NT2/D1 (cell line): ENCODE measurements at places on chromosomes 7 and 10.

DNA sequence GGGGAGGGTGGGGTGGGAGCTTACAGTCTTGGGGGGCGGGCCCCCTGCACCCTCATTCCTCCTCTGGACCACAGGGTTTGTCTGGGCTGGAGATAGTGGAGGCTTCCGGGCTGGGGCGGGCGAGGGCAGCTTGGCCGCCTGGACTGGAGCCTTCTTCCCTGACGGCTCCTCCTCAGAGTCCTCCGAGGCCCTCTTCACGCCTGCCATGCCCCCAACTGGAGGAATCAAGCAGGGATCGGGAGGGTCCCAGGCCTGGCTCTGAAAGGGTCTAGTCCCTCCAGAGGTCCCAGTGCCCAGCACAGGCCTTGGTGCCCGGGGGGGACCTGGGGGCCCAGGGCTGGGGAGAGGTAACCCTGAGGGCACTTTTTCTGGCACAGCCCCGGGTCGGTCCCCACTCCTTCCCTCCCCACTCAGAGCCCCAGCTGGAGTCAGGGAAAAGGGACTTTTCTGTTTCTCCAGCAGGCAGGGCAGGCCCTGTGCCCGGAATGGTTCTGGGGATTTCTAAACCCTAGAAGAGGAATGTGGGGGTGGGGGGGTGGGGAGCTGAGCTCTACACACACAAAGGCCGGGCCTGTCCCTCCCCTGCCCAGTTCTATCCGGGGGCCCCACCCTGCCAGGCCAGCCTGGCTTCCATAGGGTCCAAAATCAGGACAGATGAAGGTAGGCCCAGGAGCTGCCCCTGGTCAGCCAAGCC is 11.6 kb downstream of the MICALL2 start:
- DNase-seq: no peak

- DNase-seq: no peak
These were observed 92.5 kb downstream of the TRIL start for GRCh38 chr7:28865601-28866144.

GRCh38 chr7:14403587-14403986 is 414.1 kb upstream of the ETV1 start:
- peak; percentile 6 for DNase-seq

GRCh38 chr10:68208424-68209042 is 23.4 kb downstream of the ATOH7 start:
- peak; percentile 76 for DNase-seq

DNA sequence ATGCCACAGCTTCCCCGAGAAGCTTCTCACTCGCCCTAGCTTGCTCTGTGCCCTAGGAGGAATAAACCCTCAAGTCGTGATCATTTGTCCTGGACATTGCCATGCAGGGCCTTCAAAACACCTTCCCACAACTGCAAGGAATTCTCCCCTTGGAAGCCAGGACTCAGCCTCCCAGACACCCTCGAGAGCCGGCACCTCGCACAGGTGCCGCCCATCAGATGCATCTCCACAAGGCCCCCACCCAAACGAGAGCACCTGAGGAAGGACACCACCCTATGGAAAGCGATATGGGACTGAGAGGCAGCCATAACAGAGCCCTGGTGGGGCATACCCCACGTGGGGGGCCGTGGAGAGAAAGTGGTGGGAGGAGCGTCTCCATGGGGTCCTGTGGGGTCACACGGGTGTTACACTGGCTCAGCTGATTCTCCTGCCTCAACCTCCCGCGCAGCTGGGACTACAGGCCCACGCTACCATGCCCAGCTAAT is 77.6 kb upstream of the FOXK1 start:
- DNase-seq: no peak

- no peak for DNase-seq
These were observed 141.4 kb downstream of the LSMEM1 start for GRCh38 chr7:112622159-112622715.

- no peak for DNase-seq
These were observed 56.8 kb downstream of the PPP1R3C start for GRCh38 chr10:91576096-91576545.

GRCh38 chr10:112333452-112333851 is 40.5 kb upstream of the ACSL5 start:
- DNase-seq: no peak

DNA sequence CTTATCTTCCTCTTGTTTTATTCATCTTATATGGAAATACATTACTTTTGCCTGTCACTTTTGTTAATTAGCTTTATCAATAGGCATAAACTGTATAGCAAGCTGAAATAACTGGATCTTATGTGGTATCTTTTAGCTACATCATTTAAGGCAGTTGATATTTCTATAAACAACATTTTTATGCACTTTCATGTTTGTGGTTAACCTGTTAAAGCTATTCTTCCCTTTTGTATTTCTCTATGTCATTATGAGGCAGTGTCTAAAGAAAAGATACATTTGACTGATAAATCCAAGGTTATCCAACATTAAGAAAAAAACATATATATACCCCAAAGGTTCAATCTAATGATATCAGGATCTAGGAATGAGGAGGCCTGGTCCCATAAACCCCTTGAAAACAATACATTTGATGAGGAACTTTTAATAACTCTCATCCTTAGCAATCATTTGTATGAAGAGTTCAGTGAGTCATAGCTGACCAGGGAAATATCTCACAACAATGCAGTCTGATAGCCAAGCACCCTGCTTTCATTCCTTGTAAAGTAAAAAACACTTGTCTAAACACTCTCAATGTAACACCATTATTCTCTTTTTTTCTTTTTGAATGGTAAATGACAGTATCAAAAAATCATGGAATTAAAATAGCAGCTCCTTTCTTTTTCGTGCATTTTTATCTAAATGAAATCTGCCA is 300.9 kb downstream of the NEBL start:
- DNase-seq: no peak

DNA sequence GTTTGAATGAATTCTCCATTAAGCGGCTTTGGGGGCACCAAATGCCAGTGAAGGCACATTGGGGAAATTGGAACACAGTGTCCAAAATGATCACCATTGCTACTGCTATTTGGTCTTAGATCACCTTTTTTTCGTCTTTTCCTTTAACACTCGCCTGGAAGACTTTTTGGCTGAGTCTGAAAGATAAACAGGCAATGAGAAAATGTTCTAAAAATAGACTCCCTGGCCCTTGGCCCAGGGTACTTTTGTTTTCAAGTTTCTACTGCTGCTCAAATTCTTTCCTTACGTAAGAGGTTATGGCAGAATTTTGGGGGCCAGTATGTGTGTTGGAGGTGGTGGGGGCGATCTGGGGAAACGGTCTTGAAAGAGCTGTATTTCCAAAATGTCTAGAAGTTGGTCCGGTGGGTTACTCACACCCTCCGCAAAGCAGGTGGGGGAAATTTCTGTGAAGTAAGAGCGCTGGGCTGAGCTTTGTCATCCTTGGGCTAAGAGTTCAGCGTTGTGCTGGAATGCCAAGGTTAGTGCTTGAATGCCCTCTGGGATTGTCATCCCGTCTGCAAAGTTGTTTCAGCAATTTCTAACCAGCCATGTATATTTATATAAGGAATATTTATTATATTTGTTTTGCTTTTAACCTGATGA is 1.3 kb upstream of the ITPRIP start:
- DNase-seq: no peak

GRCh38 chr10:30494558-30494957 is 60.6 kb downstream of the MAP3K8 start:
- DNase-seq: no peak

- no peak for DNase-seq
These were observed 652 bp downstream of the PCGF5 start for GRCh38 chr10:91220954-91221675.
